ENCODE measurements at places on chromosomes 12 and 14.

GRCh38 chr12:71551529-71551928 is 111.9 kb downstream of the LGR5 start:
- DNase-seq: no peak

DNA sequence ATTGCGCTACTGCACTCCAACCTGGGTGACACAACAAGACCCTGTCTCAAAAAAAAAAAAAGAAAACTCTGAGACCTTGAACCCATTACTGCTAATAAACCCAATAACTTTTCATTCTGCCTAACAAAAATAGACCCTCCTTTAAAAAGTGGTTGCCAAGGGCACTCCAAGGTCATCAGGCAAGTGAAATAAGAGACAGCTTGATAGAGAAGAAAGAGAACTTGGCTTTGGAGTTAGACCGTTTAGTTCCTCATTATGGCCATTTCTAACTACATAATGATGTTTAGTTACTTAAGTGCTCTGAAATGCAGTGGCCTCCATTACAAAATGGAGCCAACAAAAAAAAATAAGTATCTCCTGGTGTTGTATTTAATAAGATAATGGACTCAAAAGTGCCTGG is 55.9 kb downstream of the PHLDA1 start:
- DNase-seq: no peak

- DNase-seq: no peak
Observed at GRCh38 chr12:57726884-57727757, 11.4 kb downstream of the AGAP2 start.

DNA sequence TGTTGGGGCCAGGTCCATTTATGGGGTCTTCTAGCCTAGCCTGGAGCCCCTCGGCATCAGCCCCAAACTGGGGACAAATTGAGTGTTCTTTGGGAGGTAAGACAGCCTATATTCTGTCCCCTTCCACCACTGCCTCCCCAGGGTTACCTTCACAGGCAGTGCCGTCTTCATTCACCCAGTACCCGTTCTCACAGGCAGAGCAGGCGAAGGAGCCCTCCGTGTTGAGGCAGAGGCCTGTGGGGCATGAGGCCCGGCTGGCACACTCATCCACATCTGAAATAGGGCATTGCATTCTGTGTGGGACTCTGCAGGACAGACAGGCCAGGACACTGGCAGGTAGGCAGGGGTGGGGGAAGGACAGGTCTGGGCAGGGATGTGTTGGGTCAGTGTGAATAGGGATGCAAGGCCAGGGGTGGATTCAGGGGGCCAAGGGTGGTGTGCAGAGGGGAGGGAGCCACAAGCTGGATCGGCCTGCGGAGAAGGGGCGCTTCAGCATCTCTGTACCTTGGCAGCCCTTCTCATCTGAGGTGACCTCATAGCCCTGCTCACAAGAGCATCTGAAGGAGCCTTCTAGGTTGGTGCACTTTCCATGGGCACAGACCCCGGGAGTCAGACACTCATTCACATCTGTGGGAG is 16.1 kb downstream of the ISCA2 start:
- no peak for DNase-seq

DNA sequence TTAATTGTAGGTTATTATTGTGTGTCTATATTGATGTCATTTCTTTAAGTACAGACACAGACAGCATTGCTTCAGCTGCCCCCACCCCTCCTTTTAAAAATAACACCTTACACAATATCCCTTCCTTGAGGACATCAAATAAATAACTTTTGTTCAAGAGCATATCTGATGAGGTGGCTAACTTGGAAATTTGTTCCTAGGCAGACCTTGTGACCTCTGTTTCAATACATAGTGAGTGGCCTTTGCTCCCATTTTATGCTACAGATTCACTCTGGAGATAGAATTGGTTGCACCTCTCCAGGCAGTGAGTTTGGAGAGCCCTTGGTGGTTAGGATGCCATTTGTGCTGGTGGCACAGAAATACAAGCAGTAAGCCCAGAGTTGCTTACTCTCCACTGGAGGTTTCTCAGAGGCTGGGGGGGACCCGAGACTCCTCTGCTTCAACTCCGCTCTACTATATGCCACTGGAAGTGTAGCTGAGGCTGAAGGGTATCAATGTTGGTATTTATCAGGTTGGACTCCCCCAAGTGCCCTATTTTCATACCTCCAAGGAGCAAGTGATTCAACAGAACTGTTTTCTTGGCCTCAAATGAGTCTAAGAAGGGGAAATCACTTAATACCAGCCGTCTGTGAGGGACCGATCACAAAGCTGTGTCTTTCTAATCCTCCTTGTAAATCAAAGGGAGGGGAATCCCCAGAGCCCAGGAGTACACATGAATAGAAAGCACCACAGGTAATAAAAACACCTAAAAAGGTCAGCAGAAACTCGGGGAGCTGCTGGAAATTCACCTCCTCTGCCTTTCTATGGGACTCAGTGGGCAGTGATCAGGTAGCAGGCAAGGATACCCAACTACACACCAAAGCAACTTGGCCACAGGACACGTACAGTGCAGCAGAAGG is 463.1 kb downstream of the RAD51B start:
- DNase-seq: no peak

DNA sequence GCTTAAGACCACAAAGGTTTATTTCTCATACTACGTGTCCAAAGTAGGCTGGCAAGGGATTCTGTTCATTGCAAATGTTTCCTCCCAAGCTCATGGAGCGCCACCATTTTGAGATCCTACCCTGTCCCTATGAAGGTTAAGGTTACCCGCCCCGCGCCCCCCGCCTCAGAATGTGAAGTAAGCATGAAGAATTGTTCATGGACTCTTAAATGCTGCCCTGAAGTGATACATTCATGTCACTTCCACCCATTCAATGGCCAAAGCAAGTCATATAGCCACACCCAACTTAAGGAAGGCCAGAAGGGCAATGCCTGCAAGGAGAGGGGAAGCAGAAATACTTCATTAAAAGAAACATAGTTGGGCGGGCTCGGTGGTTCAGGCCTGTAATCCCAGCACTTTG is 4.2 kb downstream of the TMEM253 start:
- DNase-seq: no peak

GRCh38 chr14:24673059-24673458 is 39.1 kb upstream of the GZMB start:
- DNase-seq: no peak

GRCh38 chr14:61751475-61751989 is 10.7 kb upstream of the SNAPC1 start:
- DNase-seq: no peak

DNA sequence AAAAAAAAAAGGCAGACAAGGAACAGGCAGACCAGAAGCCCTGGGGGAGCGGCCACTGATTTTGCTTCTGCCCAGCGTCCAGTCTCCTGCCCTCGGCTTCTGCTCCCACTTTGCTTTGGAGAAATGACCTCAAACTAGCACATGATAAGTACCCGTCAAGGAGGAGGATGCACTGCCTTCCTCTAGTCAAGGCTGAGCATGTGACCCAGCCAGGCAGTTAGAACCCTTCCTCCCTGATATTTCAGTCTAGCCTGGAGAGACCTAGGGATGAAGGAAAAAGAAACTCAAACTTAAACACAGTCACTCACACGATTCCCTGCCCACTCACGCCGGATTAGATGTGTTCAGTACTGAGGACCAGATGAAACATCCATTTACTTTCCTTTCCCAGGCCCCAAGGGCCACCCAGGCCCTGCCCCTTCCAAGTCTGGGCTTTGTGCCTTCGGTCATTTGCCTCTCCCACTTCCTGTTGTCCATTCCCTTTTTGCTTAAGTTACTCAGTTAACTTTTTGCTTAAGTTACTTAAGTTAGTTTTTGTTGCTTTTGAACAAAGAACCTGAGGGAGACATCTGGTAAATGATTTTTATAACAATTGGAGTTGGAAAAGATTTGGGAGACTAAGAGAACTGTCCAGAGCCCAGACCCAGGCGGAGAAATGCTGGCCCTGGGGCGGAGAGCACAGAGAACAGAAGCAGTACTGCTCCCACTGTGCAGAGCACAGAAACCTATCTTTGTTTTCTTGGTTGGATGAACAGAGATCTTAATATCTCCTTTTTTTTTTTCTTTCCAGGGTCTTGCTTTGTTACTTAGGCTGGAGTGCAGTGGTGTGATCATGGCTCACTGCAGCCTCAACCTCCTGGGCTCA is 23.0 kb upstream of the TTC7B start:
- DNase-seq: no peak

DNA sequence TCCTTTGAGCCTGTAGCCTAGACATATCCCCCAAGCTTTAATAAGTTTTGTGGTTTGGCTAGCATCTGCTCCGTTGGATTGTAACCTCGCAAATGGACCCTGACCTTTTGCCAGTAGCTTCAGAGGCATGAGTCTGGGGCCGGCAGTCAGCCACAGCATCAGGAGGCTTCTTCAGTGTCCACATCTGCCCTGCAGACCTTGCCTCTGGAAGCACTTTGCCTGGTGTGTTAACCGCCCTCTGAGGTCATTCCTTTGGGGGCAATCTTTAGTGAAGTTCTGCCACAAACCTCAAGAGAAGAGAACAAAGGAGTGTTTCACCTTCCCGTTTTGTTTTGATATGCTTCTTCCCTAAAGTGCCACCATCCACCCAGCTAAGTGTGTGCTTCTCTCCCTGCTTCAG is 71.4 kb downstream of the GNS start:
- DNase-seq: no peak

DNA sequence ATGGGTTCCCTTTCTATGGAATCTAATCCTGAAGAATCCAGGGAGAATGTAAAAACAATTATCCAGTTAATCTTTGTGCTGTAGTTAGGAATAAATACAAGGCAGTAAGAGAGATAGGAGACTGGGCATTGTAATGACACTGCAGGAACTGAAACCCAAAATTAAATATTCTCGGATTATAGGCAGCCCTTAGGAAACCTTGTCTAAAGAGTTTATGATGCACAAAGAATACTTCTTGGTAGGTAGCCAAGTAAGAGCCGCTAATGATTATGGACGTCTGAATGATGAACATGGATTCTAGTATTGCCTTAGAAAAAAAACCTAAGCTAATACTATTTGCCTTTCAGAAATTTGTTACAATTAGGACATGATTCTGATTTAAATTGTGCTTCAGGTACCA is 165.4 kb upstream of the LRIG3 start:
- no peak for DNase-seq

DNA sequence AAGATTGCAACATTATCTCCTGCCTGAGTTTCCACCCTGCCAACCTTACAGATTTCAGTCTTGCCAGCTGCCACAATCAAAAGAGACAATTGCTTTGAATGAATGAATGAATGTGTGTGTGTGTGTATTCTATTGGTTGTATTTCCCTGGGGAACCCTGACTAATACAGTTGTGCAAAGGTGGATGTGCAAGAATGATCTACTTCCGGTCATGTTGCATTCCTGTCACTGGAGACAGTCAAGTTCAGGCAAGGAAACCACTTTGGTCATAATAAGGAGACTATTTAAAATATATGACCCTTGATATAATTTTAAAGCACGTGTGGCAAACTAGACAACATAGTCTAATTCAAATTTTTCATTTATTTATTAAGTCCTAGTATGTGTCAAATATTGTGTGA is 13.1 kb downstream of the RERG start:
- no peak for DNase-seq

DNA sequence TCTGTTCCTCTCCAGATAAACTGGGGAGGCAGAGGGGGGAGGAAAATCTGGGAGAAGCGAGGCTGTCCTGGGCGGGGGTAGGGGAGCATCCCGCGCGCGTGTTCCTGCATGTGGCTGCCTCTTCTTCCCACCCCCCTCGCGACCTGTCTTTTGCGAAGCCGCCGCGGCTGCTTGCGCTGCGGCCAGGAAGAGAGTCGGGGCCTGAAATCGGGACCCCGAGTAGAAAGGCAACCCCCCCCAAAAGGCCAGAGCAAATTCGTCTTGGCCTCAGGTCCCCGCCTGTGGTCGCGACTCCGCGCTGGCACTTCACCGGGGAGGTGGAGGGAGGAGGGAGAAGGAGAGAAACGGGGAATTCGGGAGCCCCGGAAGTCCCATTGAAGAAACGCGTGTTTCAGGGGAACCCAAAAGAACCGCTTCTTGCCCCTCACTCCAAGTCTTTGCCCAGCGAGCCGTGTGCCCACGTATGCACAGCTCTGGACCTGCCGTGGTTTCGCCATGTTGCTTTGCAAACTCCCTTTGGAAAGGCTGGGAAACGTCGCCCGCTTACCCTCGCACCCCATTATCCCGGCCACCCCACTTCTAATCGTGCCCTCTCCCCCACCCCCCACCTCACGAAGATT is 944 bp downstream of the CCND2 start:
- no peak for DNase-seq

- peak; percentile 48 for DNase-seq
Observed at GRCh38 chr14:96100161-96101064, 61.3 kb downstream of the C14orf132 start.

- DNase-seq: no peak
Observed at GRCh38 chr14:65286443-65286842, 126.1 kb upstream of the FUT8 start.

GRCh38 chr12:46770501-46771183 is 55.2 kb downstream of the SLC38A4 start:
- DNase-seq: no peak

DNA sequence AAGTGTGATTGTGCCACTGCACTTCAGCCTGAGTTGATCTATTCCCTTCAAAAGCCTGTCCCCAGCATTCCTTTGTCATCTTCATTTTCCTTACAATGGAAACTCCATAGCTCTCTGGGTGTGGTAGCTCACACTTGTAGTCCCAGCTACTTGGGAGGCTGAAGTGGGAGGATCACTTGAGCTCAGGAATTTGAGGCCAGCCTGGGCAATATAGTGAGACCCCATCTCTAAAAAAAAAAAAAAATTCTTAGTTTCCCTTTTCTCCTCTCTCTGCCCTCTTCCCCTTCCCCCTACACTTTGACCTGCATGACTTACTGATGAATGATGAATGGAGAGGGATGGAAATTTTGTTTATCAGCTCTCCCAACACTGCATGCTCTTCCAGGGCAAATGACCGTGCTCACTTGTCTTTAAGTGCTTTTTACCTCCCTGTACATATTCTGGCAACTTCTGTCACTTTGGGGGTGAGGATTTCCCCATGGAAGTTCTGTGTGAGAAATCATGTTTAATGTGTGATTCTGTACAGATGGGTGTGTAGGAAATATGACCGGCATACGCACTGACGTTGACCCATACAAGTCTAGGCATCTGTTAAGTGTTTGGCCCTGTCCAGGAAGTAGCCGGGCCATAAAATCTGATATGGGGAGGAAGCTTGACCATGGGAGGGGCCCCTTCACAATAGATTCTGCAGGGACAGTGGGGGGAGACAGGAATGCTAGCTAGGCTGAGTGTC is 65.4 kb downstream of the ZFP36L1 start:
- no peak for DNase-seq

DNA sequence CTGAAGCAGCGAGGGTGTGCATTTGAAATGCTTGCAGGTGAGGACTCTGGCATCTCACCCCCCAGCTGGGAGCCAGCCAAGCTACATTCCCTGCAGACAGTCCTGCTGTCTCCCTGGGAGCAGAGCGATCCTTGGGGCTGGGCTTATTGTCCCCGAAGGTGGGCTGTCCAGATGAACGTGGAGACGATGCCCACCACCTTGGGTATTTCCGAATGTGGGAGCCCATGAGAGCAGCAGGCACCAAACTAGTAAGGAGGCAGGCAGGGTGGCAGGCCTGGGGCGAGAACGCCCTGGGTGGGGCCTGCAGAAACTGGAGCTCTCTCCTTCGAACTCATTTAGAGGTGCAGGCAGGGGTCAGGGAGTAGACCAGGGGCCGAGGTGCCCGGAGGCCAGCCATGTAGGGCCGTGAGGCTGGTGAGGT is 18.5 kb downstream of the ZBTB42 start:
- no peak for DNase-seq

- no peak for DNase-seq
Observed at GRCh38 chr12:66786531-66787308, 107.8 kb upstream of the GRIP1 start.
